ENCODE measurements at places on chromosomes 11 and 22.

GRCh38 chr11:37124384-37124783, 526.3 kb upstream of the RAG2 start:
- no peak for DNase-seq

DNA sequence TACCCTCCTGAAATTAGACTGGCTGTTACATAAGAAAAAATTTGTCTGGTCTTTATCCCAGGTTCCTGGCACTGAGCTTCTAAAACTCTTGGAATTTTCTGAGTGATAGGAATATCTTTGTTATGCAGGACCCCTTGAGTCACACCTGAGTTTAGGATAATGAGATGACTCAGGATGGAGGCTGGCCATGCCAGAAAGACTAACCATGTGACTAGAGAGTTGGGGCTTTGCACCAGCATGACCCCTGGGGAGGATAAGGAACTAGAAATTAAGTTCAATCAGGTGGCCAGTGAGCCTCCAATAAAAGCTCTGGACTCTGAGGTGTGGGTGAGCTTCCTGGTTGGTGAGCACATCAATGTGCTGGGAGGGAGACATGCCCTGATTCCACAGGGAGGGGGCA, 88.1 kb downstream of the XRRA1 start:
- DNase-seq: no peak

GRCh38 chr11:3824714-3825472, 15.9 kb downstream of the RHOG start:
- DNase-seq: no peak

- DNase-seq: no peak
These were observed 19.7 kb upstream of the KAT5 start for GRCh38 chr11:65692367-65692766.

GRCh38 chr11:20373568-20374209, 10.2 kb downstream of the HTATIP2 start:
- no peak for DNase-seq

- DNase-seq: no peak
These were observed 669 bp upstream of the TIGD3 start for GRCh38 chr11:65353900-65354264.

DNA sequence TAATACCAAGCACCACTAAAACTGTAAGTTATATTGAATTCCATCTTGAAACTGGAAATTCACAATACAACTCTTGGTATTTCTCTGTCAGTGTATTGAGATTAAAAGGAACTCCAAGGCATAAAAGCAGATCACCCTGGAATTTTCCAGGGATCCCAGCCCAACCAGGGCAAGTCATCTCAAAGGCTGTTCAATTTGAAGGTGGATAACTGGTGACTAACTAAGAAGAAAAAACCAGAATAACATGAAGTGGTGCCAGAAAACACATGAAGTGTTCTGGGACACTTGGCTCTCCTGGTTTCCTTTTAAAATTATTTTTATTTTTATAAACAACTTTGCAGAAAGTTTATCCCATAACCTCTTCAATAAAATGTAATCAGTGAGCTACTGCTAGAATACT, 7.8 kb upstream of the BMAL1 start:
- no peak for DNase-seq

- no peak for DNase-seq
These were observed 16.8 kb downstream of the ADAMTS15 start for GRCh38 chr11:130465263-130465662.

- no peak for DNase-seq
These were observed 17.9 kb downstream of the CD5 start for GRCh38 chr11:61120099-61120705.

GRCh38 chr11:67504005-67504949, 886 bp downstream of the PITPNM1 start:
- no peak for DNase-seq

GRCh38 chr11:60124802-60125432, 36.5 kb downstream of the MS4A2 start:
- no peak for DNase-seq

DNA sequence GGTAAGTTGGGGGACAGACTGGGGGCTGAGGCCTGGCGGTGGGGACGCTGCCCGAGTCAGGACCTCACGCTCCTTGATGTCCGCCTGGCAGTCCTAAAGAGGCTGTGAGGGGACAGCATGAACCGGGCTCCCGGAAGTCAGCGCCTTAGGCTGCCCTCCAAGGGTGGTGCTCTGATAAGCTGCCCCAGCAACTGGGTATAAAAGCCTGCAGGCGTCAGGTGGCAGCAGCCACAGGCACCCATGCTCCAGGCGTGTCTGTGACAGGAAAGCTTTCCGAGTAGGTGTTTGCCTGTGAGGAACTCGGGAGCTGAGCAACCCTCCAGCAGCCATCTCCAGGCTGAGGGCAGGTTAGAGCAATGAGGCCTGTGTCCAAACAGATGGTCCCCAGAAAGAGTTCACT, 53.0 kb downstream of the ST3GAL4 start:
- DNase-seq: no peak

DNA sequence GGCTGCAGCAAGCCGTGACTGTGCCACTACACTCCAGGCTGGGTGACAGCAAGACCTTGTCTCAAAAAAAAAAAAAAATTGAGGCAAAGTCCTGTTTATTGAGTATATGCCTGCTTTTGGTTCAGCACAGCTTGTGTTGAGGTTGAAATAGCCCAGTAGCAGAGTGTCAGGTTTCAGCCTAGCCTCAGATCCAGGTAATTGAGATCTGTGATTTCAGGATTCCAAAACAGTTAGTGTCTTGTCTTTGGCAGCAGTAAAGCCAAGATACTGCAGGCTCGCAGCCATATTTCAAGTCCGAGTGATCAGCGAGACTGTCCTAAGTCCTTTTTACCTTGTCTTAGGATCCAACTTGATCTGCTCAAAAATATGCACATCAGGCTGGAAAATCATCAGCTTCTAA, 27.0 kb downstream of the CUL5 start:
- DNase-seq: no peak

DNA sequence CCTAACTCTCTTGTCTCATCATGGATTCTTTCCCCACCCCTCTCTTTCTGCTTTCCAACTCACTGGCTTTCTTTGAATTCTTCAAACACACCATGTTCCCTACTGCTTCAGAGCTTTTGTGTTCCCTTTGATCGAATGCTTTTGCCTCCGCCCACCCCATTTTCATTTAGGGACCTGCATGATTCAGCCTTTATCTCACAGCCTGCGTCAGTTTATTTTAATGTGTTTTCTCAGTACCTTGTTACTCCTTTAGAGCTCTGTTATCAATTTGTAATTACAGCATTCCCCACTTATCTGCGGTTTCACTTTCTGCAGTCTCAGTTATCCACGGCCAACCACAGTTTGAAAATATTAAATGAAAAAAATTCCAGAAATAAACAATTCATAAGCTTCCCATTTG, 451.3 kb downstream of the METTL15 start:
- DNase-seq: no peak

- DNase-seq: no peak
These were observed 7.5 kb downstream of the OR6M1 start for GRCh38 chr11:123798513-123799252.
